T-cell (primary cell): ENCODE measurements at places on chromosomes 1 and 21. TPM values are rescaled to one million over a fixed set of nuclear protein-coding genes. Genes with fewer than 3 reads are reported as not detected.

GRCh38 chr1:112923959-112924349 is 32.0 kb downstream of the SLC16A1 start:
- DNase-seq, result no peak
- no peak overlapping the region for H3K27ac ChIP-seq
- H3K27me3 ChIP-seq, result no peaks in the 10 kb centered on the region
- H3K36me3 ChIP-seq, result peaks cover 8% of the 10 kb centered on the region
- H3K4me1 ChIP-seq, result no peaks in the 10 kb centered on the region
- no peak overlapping the region for H3K4me3 ChIP-seq

DNA sequence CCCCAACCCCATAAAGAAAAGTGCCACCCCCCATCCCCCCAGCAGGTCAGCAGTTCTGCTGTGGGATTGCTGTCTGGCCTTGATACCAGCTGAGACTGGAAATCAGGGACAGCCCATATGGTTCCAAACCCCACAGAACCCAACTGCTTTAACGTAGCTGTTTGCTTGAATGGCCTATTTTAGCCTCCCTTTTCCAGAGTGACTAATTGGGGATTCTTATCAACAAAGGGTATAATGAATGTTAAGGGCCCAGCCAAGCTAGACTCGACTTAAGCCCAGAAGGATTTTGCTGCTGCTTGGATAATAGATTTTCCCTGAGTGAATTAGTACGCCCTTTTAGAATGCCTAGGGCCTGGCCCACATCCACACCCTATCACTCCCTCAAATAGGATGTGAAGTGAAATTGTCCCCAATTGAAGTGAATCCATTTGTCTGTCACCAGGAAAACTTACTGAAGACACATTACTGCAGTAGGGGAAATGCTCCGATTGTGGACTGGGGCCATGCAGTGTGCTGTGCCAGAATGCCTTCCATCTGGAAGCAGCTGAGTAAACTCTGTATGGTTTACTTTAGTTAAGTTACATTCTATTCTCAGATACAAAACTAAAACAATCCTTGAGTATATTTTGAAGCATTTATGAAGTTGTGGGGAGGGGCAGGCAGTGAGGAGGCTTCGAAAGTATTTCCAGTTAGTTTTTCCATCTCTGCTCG is 156.9 kb downstream of the DHRS3 start:
- no peak overlapping the region for H3K27ac ChIP-seq
- no peak overlapping the region for H3K4me3 ChIP-seq
- no peaks in the 10 kb centered on the region for H3K36me3 ChIP-seq
- no peaks in the 10 kb centered on the region for H3K27me3 ChIP-seq
- no peak for DNase-seq

- H3K27me3 ChIP-seq, result no peaks in the 10 kb centered on the region
- no peaks in the 10 kb centered on the region for H3K4me1 ChIP-seq
- no peak for DNase-seq
- H3K4me3 ChIP-seq, result no peak overlapping the region
- H3K36me3 ChIP-seq, result no peaks in the 10 kb centered on the region
Observed at GRCh38 chr1:163361123-163361934, 39.6 kb downstream of the NUF2 start.

DNA sequence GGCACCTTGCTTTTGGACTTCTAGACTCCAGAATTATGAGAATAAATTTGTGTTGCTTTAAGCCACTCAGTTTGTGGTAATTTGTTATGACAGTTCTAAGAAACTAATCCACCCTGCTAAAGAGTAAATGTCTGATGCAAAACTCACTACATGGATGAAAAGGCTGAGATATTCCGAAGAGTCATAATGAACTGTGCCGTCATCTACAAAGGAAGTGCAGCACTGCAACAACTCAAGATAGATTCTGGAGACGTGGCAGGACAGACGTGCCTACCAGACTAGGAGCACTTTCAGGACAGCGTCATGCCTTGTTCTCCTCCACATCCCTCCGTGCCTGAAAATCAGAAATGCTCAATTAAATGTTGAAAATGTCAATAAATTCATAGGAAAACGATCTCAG is 24.4 kb upstream of the IRF2BP2 start:
- H3K27me3 ChIP-seq, result no peaks in the 10 kb centered on the region
- no peak for DNase-seq
- H3K4me1 ChIP-seq, result no peaks in the 10 kb centered on the region
- H3K27ac ChIP-seq, result no peak overlapping the region
- H3K4me3 ChIP-seq, result no peak overlapping the region

Gene CDA
- not detected for total RNA-seq

Gene BCL2L15
- 1.2 TPM for total RNA-seq
